ENCODE measurements at places on chromosomes 5 and 9.

- DNase-seq, result no peak
Observed at GRCh38 chr9:96817973-96818372, 36.3 kb downstream of the ZNF782 start.

GRCh38 chr5:63648376-63648775, 313.9 kb downstream of the HTR1A start:
- DNase-seq, result no peak

GRCh38 chr5:91928754-91929521, 545.8 kb upstream of the ARRDC3 start:
- DNase-seq, result no peak

- DNase-seq, result no peak
Observed at GRCh38 chr5:83523929-83524328, 52.4 kb downstream of the VCAN start.

- DNase-seq, result no peak
Observed at GRCh38 chr9:108496846-108497245, 358.9 kb downstream of the ACTL7B start.

Measured in central memory CD4-positive, alpha-beta T cell (primary cell).